ENCODE measurements at places on chromosomes 3 and 15.

DNA sequence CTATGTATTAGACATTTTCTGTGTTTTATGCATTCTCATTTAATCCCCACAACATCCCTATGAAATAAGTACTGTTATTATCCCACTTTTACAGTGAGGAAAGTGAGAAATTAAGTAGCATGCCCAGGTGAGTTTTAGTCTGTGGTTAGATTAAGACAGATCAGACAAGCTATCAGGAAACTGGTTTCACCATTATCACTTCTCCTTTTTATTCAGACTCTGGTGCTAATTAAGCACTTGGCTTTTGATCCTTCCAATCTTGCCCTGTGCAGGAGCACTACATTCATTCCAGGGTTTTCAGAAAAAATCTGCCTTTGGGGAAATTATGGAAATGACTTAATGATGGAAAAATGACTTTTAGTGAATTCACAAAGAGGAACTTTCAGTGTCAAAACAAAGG lies 115.2 kb downstream of the TMEM108 start:
- no peak for DNase-seq

GRCh38 chr15:33955945-33956344 lies 12.4 kb upstream of the CHRM5 start:
- no peak for DNase-seq

- no peak for DNase-seq
These were observed 293.7 kb downstream of the FHIT start for GRCh38 chr3:60957541-60957940.

GRCh38 chr15:56835718-56836171 lies 82.7 kb upstream of the TCF12 start:
- no peak for DNase-seq

DNA sequence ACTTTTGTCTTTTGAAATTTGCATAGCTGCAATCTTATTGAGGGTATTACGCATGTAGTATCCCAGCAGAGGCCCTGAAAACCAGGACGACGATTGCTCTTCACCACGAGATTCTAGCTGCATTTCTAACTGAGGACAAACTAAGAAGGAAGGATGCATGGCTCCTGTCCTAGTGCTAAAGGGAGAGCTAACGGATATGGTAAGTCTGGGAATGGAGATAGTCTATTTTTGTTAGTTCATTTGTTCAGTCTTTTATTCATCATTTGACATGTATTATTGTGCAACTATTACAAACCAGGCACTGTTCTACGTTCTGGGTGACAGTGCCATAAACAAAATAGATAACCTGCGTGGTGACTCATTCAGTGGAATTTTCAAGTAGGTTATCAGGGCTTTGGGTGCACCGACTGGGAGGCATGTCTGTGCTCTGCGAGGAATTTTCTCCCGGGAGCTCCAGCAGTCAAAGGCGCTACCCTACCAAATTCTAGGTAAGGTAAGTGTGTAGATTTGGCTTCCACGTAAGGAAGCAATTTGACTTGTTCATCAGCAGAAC lies 51.9 kb upstream of the ETV5 start:
- DNase-seq, result no peak

- DNase-seq, result no peak
These were observed 80.1 kb downstream of the AQR start for GRCh38 chr15:34889476-34889875.

DNA sequence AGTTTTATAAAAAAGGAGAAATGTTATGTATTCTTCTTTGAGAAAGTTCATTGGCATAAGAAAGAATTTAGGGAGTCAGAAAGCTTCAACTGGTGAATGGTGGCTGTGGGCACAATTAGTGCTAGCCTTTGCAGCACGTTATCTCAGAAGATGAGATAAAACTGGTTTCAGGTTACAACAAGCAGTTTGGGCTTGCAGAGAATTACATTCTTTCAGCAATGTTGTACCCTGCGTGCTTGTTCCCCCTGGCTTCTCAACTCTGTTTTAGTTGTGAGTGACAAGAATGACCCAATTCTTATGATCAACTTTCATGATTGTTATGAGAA lies 31.6 kb upstream of the ACP3 start:
- DNase-seq, result no peak

- DNase-seq, result no peak
These were observed 4.4 kb downstream of the SH3BP5 start for GRCh38 chr3:15327941-15328340.

- DNase-seq, result no peak
These were observed 154.5 kb upstream of the TBL1XR1 start for GRCh38 chr3:177351757-177352158.

Measured in central memory CD4-positive, alpha-beta T cell (primary cell).